CD8-positive, alpha-beta memory T cell (primary cell): ENCODE measurements at places on chromosomes 7 and 10. TPM values are rescaled to one million over a fixed set of nuclear protein-coding genes. Genes with fewer than 3 reads are reported as not detected.

The ELFN1 gene
- 0.22 TPM for total RNA-seq

The RNF148 gene
- total RNA-seq, result not detected

The DENND10 gene
- total RNA-seq, result 23.8 TPM

The AKR1D1 gene
- total RNA-seq, result not detected

The VSTM2A gene
- not detected for total RNA-seq

The H2AZ2 gene
- total RNA-seq, result 244 TPM

GRCh38 chr7:99842926-99843325 is 15.1 kb downstream of the CYP3A43 start:
- H3K4me3 ChIP-seq, result no peak overlapping the region
- H3K36me3 ChIP-seq, result no peaks in the 10 kb centered on the region
- H3K4me1 ChIP-seq, result no peaks in the 10 kb centered on the region
- DNase-seq, result no peak

- no peak for DNase-seq
- no peaks in the 10 kb centered on the region for H3K4me1 ChIP-seq
- no peak overlapping the region for H3K4me3 ChIP-seq
- no peaks in the 10 kb centered on the region for H3K36me3 ChIP-seq
These were observed 66.5 kb downstream of the CLRN3 start for GRCh38 chr10:127826154-127826725.

DNA sequence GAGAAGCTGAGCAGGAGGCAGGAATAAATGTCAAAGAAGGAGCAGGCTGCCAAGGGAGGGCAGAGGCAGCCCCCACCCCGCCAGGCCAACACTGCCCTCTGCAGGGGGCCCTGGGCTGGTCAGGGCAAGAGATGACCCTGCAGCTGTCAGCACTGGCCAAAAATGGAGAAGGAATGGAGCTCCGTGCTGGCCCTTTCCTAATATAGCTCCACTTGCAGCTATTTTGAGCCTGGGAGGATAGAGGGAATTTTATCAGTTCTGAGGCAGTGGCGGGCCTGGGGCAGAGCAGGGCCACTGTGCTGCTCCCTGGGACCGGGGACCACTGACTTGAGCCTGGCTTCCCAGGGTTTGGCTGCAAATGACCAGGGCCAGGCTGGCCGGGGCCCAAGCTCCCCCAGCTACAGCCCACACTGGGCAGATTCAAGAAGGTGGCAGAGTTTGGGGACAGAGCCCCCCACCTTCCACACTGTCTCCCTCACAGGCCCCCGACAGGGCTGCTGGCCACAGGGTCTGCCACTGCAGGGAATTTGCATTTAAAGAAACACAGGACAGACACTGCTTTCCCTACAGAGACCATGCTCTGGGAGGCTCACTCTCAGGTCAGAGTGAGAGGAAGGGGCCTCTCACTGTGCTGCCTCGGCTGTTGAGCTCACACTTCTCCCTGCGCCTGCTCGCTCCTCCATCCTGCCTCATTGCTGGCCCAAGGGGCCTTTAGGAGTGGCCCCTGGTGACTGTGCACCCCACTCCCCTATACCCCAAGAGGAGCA is 16.2 kb downstream of the LDB3 start:
- H3K27ac ChIP-seq, result no peak overlapping the region
- no peaks in the 10 kb centered on the region for H3K36me3 ChIP-seq
- no peak for DNase-seq

DNA sequence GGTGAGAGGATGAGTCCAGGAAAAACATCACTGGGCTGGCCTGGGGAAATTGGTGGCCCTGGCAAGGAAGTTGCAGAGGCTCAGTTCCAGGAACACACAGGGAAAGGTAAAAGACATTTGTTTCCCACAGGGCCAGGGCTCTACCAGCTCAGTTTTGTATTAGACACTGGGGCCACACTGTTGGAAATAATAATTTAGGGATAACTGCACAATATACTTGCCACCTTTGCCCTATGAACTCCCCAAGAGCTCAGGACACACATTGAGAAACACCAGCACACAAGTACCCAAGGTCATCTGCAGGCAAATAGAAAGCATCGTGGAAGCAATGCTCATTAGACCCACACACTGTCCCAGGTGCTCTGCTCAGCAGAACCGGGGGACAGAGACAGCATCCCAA is 617.6 kb downstream of the PTPRN2 start:
- H3K36me3 ChIP-seq, result no peaks in the 10 kb centered on the region
- no peaks in the 10 kb centered on the region for H3K4me1 ChIP-seq
- H3K27ac ChIP-seq, result no peak overlapping the region
- DNase-seq, result no peak
- no peaks in the 10 kb centered on the region for H3K27me3 ChIP-seq

GRCh38 chr10:26468700-26469099 is 30.6 kb downstream of the APBB1IP start:
- no peaks in the 10 kb centered on the region for H3K36me3 ChIP-seq
- peak overlapping the region; percentile 42 for H3K4me3 ChIP-seq
- DNase-seq, result peak; percentile 84
- no peaks in the 10 kb centered on the region for H3K27me3 ChIP-seq
- H3K27ac ChIP-seq, result no peak overlapping the region
- H3K4me1 ChIP-seq, result peaks cover 84% of the 10 kb centered on the region

GRCh38 chr7:5248201-5248885 is 34.4 kb upstream of the SLC29A4 start:
- no peaks in the 10 kb centered on the region for H3K27me3 ChIP-seq
- DNase-seq, result no peak
- no peaks in the 10 kb centered on the region for H3K36me3 ChIP-seq
- no peak overlapping the region for H3K4me3 ChIP-seq

- H3K4me1 ChIP-seq, result peaks cover 35% of the 10 kb centered on the region
- H3K27me3 ChIP-seq, result no peaks in the 10 kb centered on the region
- H3K27ac ChIP-seq, result no peak overlapping the region
- no peak for DNase-seq
These were observed 11.5 kb downstream of the TPK1 start for GRCh38 chr7:144824360-144824759.

- no peaks in the 10 kb centered on the region for H3K36me3 ChIP-seq
- H3K4me1 ChIP-seq, result no peaks in the 10 kb centered on the region
- no peak overlapping the region for H3K27ac ChIP-seq
- DNase-seq, result no peak
These were observed 179.3 kb upstream of the CSTF2T start for GRCh38 chr10:51878695-51879094.

GRCh38 chr10:3192856-3193635 is 20.5 kb upstream of the PITRM1 start:
- peak; percentile 19 for DNase-seq
- H3K4me3 ChIP-seq, result no peak overlapping the region
- H3K36me3 ChIP-seq, result no peaks in the 10 kb centered on the region
- H3K27me3 ChIP-seq, result no peaks in the 10 kb centered on the region

DNA sequence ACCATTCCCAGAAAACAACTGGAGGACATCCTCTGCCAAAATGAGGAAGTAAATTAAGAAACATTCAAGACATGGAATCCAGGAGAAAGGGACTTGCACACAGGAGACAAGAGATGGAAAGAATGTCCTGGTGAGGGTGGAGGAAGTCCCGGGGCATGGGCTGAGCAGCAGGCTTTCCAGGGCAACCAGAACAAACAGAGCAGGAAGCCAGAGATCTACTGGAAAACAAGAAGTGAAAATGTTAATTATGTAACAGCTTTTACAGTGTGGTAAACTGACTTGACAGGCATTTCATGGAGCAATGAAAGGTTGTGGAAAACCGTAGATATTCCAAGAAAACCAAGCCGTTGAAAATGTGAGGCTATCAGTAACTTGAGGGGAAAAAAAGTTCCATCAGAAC is 55.2 kb upstream of the ZNF746 start:
- H3K4me3 ChIP-seq, result no peak overlapping the region
- no peaks in the 10 kb centered on the region for H3K4me1 ChIP-seq
- DNase-seq, result no peak
- peaks cover 34% of the 10 kb centered on the region for H3K36me3 ChIP-seq
- H3K27ac ChIP-seq, result no peak overlapping the region

DNA sequence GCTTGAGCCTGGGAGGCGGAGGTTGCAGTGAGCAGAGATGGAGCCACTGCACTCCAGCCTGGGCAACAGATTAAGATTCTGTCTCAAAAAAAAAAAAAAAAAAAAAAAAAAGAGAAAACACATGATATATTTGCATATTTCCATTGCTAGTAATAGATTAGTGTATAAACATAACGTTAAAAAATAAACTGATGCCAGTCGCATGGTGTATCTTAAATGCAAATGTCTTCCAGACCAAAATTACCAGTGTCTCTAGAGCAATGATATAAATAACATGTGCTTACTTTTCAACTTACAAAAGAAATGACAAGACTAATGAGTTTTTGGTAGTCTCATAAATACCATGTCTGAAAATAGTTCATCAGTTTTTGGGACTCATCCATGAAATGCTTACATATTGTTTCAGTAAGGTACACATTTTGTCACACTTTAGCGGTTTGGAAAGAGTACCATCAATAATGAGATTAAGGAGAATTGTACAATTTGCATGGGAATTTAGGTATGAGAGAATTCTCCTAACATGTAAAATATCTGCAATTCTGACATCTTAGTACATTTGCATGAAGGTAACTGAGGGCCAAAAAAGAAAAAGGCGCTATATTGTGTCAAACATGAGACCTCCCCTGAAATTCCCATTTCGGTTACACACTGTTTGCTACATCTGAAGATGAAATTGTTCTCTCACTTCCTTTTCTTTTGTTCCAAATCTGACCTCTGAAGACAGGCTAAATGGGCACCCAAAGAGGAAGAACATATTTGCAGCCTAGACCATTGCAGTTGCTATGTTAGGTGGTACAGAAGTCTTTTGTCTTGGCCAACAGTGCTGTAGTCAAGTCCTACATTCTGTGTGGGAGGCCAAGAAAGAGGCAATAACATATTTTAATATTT is 51.5 kb upstream of the PIP4K2A start:
- no peaks in the 10 kb centered on the region for H3K36me3 ChIP-seq
- H3K4me1 ChIP-seq, result no peaks in the 10 kb centered on the region
- no peak for DNase-seq
- no peak overlapping the region for H3K4me3 ChIP-seq

GRCh38 chr10:3468919-3469638 is 296.5 kb upstream of the PITRM1 start:
- no peaks in the 10 kb centered on the region for H3K27me3 ChIP-seq
- H3K4me1 ChIP-seq, result peaks cover 19% of the 10 kb centered on the region
- no peak overlapping the region for H3K27ac ChIP-seq
- no peak for DNase-seq

DNA sequence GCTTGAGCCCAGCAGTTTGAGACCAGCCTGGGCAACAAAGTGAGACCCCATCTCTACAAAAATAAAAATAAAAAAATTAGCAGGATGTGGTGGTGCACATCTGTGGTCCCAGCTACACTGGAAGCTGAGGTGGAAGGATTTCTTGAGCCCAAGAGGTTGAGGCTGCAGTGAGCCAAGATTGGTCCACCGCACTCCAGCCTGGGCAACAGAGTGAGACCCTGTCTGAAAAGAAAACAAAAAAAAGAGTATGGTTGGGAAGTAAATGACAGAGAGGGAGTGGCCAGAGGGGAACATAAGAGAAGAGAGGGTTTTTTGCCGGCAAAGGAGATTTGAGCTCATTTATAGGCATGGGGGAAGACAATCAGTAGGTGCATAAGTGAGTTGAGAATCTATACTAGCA is 19.7 kb downstream of the PLXDC2 start:
- H3K4me3 ChIP-seq, result no peak overlapping the region
- no peaks in the 10 kb centered on the region for H3K4me1 ChIP-seq
- DNase-seq, result no peak

DNA sequence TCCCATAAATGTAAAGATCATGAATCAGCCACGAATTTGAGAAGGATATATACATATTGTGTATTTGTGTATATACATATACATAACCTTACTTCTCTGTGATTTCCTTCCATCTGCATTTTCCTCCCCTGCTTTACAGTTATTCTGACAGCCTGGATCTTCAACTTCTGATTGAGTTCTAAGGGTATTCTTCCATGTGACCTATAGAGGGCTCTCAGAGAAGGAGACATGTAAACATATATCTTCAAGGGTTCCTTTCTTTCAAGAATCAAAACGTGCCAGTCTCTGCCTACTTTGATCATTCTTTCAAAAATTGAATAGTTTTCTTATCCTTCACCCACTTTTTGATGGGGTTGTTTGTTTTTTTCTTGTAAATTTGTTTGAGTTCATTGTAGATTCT is 453.7 kb upstream of the POT1 start:
- no peaks in the 10 kb centered on the region for H3K27me3 ChIP-seq
- H3K36me3 ChIP-seq, result no peaks in the 10 kb centered on the region
- no peak overlapping the region for H3K4me3 ChIP-seq
- no peak for DNase-seq

- H3K4me1 ChIP-seq, result no peaks in the 10 kb centered on the region
- no peak overlapping the region for H3K4me3 ChIP-seq
- peak; percentile 69 for DNase-seq
- H3K36me3 ChIP-seq, result no peaks in the 10 kb centered on the region
- no peak overlapping the region for H3K27ac ChIP-seq
- H3K27me3 ChIP-seq, result no peaks in the 10 kb centered on the region
These were observed 2.0 kb upstream of the SFTPA2 start for GRCh38 chr10:79562135-79562756.

- no peak for DNase-seq
- no peak overlapping the region for H3K4me3 ChIP-seq
- H3K27me3 ChIP-seq, result no peaks in the 10 kb centered on the region
- no peaks in the 10 kb centered on the region for H3K4me1 ChIP-seq
These were observed 269.4 kb downstream of the DNAJB9 start for GRCh38 chr7:108839076-108839475.

- H3K4me1 ChIP-seq, result no peaks in the 10 kb centered on the region
- no peaks in the 10 kb centered on the region for H3K36me3 ChIP-seq
- H3K4me3 ChIP-seq, result no peak overlapping the region
- DNase-seq, result no peak
These were observed 155.5 kb downstream of the BUB3 start for GRCh38 chr10:123309731-123310130.
